Neural progenitor cell (in vitro differentiated cells): ENCODE measurements at places on chromosomes 12 and 14.

- no peak for DNase-seq
Measured at GRCh38 chr12:128982933-128983332, 129.7 kb downstream of the GLT1D1 start.

- peak; percentile 57 for DNase-seq
Measured at GRCh38 chr14:104600141-104600643, 4.4 kb downstream of the TMEM179 start.

GRCh38 chr12:113684908-113685782 is 213.5 kb upstream of the LHX5 start:
- DNase-seq = no peak

GRCh38 chr14:33952541-33952940 is 1.7 kb upstream of the EGLN3 start:
- no peak for DNase-seq

GRCh38 chr14:53953002-53953827 is 3.4 kb downstream of the BMP4 start:
- DNase-seq = peak; percentile 93

- DNase-seq = no peak
Measured at GRCh38 chr12:99611117-99611516, 36.4 kb upstream of the GARIN6 start.

DNA sequence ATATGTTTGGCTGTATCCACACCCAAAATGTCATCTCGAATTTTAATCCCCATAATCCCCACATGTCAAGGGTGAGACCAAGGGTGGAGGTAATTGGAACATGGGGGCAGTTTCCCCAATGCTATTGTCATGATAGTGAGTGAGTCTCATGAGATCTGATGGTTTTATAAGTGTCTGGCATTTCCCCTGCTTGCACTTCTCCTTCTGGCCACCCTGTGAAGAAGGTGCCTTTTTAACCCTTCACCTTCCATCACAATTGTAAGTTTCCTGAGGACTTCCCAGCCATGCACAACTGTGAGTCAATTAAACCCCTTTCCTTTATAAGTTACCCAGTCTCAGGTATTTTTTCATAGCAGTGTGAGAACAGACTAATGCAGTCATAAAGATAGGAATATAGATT is 216.7 kb upstream of the SSTR1 start:
- no peak for DNase-seq

- DNase-seq = no peak
Measured at GRCh38 chr12:124390442-124391097, 95.7 kb downstream of the RFLNA start.

DNA sequence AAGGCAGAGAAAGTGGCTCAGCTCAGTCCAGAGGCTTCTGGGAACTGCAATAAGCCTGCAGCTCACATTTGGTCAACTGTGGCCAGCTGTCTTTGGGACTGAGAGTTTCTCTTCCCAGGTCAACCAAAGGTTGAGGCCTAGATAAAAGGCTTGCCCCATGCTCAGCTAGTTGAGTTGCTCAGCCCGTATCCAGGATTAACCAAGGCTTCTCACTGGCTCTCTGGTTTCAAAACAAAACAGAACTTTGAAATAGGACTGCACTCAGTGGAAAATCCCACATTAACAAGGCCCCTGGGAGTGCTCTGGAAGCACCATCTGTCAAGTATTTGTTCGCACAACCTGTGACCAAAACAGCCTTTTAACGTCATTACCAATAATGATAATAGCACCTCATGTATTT is 40.3 kb upstream of the NUAK1 start:
- peak; percentile 36 for DNase-seq

DNA sequence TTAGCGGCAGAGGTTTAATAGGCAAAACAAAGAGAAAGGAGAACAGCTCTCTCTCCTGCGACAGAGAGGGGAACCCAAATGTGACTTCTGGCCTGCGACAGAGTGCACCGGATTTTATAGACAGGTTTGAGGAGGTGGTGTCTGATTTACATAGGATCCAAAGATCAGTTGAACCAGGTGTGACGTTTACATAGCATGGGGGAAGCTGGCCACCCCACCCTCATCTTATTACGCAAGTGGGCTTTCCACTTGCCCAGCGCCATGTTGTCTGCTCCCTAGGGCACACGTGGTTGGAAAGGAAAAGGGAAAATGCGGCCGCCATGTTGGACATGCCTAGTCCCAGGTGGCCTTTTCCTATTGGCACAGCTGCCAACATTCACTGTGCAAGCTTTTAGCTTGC is 17.4 kb downstream of the BCL2L14 start:
- DNase-seq = no peak

GRCh38 chr12:66899588-66899987 is 220.7 kb upstream of the GRIP1 start:
- DNase-seq = no peak

- no peak for DNase-seq
Measured at GRCh38 chr12:74393272-74393671, 144.4 kb upstream of the ATXN7L3B start.

DNA sequence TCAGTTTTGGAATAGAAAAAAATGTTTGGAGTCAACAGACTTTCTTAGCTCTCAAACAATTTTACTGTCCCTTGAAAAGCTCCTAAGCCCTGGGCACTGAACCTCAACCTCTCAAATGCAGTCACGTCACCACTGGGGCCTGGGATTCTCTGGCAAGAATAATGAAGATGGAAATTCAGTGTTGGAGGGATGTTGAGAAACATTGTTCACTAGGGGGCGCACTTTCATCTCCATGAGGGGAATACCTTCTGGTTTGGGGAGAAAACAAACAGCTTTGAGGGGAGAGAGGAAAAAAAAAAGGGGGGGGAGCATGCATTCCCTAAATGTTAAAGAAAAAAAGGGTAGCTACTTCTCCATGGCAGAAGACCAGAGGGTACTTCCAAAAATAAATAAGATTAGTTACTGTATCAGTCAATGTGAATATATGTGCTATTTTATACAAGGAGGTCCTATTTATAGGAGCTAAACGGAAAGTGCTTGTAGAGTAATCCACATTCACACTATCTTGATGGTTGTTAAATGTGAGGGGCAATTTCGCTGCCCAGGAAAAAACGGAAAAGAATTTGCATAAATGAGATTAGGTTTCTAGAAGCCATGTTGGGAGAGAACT is 5.8 kb upstream of the TBPL2 start:
- peak; percentile 91 for DNase-seq
